ENCODE measurements at places on chromosomes 13 and 19.

DNA sequence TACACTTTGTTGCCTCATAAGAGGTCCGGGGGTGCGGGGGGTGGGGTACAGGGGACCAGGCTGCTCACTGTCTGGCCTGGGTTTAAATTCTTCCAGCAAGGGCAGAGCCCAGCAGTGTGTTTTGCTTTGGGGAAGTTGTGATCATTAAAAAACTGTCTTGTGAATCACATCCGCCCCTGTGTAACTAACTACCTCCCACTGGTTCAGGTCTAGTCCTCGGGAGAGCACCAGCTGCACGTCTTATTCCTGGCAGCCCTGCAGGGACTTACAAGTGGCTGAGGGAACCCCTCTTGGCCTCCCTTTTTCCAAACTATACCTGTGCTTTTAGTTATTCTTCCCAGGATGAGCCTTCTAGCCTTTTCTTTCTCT is 127.5 kb downstream of the SIPA1L3 start:
- no peak for DNase-seq

GRCh38 chr13:42532561-42533335 is 41.2 kb upstream of the TNFSF11 start:
- DNase-seq = no peak

GRCh38 chr19:45553464-45553863 is 31.1 kb downstream of the OPA3 start:
- DNase-seq = no peak

DNA sequence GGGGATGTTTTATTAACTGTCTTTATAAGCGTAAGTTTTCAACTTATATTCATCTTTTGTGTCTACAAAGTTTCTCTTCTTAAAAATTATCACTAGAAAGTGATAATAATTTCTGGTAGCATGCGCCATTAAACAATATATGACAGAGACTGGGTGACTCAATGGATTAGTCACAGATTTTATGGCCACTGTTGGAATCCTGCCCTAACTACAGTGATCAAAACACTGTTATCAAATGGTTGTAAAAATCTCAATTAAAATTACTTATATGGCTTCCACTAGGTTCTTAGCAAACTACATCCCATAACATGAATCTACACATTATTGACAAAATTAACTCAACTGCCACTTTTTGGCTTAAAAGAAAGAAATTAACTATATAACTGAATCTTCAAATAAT is 350.0 kb downstream of the DACH1 start:
- no peak for DNase-seq

GRCh38 chr19:40528078-40528477 is 48.6 kb upstream of the SHKBP1 start:
- DNase-seq = no peak

DNA sequence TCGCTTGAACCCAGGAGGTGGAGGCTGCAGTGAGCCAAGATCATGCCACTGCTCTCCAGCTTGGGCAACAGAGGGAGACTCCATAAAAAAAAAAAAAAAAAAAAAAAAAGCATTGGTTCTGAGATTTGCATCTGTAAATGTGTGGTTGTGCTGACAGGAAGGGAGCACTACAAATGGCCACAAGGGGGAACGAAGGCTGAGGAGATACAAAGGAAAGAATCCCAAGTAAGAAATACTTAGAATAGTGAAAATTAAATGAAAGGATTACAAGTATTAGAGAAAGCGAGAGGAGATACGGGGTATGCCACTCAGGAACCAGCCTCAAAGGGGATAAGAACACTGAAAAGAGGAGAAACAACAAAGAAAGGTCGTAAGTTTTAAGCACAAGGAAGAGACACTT is 284.9 kb downstream of the KLF12 start:
- no peak for DNase-seq

- DNase-seq = no peak
These were observed 17.5 kb downstream of the SYDE1 start for GRCh38 chr19:15124572-15125231.

- no peak for DNase-seq
These were observed 27.3 kb upstream of the FAM124A start for GRCh38 chr13:51194942-51195341.

DNA sequence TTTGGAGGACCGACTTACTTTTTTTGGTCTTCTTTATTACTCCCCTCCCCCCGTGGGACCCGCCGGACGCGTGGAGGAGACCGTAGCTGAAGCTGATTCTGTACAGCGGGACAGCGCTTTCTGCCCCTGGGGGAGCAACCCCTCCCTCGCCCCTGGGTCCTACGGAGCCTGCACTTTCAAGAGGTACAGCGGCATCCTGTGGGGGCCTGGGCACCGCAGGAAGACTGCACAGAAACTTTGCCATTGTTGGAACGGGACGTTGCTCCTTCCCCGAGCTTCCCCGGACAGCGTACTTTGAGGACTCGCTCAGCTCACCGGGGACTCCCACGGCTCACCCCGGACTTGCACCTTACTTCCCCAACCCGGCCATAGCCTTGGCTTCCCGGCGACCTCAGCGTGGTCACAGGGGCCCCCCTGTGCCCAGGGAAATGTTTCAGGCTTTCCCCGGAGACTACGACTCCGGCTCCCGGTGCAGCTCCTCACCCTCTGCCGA is 409 bp downstream of the FOSB start:
- peak; percentile 25 for DNase-seq

DNA sequence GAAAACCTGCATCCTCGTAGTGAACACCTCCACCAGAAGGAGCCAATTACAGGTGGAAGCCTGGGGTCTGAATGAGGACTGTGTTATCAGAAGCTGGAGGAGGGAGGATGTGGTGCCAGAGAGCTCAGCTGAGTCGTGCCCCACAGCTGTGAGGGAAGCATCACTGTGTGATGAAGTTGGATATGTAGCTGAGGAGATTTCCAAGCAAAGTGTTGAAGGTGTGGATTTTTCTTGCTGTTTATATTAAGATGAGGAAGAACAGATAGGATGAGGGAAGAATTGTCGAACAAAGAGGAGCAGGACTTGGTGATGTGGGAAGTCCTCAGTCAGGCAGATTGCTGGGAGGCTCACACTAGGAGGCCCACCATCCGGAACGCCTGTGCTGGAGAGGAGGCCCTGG is 4.4 kb downstream of the RAB20 start:
- DNase-seq = no peak

DNA sequence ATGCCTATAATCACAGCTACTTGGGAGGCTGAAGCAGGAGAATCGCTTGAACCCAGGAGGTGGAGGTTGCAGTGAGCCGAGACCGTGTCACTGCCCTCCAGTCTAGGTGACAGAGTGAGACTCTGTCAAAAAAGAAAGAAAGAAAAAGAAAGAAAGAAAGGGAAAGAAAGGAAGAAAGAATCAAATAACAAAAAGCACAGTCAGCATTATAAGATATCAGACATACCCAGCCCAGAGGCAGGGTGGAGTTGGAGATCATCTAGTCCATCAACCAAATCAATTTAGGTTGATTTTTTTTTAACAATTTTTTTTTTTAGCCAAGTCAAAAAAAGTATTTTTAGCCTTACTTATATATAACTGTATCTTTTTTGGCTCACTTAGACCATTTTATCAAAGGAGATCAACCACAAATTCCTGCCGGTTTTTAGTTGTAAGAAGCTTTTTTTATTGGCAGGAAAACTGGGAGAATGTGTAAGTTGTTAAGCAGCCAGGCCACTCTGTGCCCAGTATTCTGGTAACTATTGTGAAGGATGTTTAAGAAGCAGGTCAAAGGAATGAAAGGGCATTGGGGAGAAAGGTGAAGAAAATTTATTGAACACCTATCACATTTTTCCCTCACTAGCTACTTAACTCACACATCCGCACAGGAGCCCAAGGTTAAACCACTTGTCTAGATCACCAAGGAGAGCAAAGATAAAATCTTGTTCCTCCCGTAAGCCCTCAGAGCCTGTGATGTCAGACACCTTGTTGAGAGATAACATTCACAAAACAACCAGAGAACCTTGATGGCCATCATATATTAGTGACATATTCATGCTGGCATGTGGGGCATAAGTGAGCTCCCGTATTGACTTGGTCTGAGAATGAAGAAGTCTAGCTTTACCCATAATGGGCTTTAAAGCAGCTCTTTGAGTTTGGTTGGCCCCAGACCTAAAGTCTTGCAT is 91.8 kb downstream of the COL4A2 start:
- no peak for DNase-seq

DNA sequence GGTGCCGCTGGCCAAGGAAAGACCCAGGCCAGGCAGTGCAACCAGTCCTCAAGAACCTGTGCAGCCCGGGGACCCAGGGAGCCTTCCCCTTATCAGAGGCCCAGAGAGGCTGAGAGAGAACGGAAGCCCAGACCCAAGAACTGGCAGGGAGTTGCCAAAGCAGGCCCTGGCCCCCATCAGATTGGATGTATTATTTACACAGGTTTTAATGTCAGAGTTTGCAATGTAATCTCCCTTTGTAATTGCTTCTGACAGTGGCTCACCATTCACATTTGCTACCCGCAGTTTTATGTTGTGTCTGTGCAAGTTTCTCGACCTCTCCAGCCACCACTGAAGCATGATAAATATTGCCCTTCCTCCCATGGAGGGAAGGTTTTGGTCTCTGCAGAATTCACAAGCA is 660.9 kb downstream of the LIG4 start:
- DNase-seq = no peak

DNA sequence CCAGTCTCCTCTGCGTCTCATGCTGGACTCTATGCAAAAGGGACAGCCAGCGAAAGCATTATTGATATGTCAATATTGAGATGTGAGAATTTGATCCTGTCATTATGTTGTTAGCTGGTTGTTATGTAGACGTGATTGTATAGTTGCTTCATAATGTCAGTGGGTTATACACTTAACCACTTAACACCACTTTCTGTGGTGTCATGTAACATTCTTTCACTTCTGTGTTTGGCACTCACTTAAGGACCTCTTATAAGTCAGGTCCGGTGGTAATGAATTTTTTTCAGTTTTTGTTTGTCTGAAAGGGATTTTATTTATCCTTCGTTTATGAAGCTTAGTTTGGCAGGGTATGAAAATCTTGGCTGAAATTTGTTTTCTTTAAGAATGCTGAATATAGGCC is 7.1 kb upstream of the SIGLEC7 start:
- DNase-seq = no peak

GRCh38 chr13:75541961-75542360 is 4.3 kb upstream of the COMMD6 start:
- no peak for DNase-seq

GRCh38 chr19:17332677-17333581 is 1.7 kb downstream of the ANO8 start:
- no peak for DNase-seq

DNA sequence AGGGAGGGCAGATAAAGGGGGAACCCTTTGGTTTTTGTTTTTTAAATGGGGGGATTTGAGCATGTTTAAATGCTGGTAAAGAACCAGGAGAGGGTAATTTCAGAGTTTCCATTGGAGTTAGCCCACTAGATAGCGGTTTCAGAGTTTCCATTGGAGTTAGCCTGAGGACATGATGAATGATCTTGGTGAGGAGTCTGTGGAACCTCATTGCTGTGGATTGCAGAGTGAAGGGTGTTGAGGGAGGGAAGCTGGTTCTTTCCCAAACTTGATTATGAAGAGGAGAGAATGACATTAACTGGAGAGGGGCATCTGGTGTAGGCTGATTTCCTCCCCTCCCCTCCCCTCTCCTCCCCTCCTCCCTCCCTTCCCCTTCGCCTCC is 5.0 kb downstream of the WASF3 start:
- no peak for DNase-seq

DNA sequence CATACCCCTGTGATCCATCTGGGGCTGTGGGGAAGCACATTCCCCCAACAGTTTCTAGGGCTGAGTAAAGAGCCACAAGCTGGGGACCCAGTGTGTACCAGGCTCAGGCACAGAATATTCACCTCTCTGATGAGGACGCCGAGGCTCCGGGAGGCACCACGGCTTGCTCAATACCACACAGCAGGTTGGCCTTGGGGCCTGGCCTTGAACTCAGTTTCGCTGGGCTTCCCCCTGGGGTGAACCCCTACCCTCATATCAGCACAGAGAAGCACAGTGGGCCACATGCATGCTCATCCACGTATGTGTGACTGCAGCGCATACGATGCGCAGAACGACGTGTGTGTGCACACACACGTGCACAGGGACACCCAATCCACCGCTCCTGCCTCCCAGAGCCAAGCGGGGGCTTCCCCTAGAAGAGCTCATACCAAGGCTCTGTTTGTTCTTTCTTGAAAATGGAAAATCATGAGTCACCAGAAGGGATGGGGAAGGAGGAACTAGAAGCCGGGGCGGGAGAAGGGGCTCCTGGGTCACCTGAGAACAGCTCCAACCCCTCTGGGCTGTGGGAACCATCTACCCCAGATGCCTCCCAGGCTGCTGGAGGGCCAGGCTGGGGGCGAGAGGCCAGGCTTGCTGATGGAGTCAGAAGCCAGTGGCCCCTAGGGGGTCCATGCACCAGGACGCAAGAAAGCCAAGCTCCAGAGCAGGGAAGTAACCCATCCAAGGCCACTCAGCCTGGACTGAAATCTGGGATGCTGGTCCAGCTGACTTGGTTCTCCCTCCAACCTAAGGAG is 4.9 kb upstream of the PDE4C start:
- no peak for DNase-seq

GRCh38 chr19:46232029-46232428 is 2.5 kb downstream of the IGFL1 start:
- no peak for DNase-seq

DNA sequence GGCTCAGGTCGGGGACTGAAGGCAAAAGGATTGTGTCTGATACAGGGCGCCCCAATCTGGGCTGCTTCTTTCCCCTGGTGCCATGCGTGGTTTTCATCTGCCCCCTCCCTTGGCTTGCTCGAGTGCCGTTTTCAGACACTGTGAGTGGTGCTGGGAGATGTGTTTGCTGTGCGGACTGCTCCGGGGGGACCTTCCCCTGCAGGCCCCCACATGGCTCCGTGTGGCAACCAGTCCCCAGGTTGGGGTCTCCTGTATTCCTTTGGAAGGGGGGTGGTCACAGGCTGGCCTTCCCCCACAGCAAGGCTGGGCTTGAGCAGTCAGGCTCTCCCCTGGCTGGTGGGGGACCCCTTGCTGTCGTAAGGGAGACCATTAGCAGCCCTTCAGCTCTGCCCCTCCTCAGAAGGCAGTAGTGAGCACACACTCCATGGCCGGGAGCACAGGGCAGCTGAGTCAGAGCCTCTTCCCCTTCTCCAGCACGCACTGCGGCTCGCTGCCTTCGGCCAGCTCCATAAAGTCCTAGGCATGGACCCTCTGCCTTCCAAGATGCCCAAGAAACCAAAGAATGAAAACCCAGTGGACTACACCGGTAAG is 20.6 kb upstream of the QTRT1 start:
- no peak for DNase-seq

- no peak for DNase-seq
These were observed 462.2 kb downstream of the FOXO1 start for GRCh38 chr13:40204246-40204645.

DNA sequence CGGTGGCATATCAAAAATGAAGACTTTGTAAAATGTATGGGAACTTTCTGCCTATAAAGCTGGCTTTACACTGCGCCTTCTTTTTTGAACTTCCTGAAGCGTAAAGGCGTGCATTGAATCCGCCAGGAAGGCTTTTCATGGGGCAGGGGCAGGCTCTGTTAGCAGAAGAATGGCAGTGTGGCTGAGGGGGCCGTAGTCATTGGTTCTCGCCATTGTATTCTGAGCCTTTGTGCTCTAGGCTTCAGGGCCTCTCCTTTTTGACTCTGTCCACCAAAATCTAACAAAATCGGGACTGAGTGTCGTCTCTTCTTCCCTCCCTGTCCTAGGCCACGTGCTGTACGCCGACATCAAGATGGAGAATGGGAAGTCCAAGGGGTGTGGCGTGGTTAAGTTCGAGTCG is 14.1 kb downstream of the PRAM1 start:
- DNase-seq = no peak

GRCh38 chr19:10719466-10719961 is 1.6 kb downstream of the DNM2 start:
- no peak for DNase-seq
